Stimulated activated CD8-positive, alpha-beta memory T cell treated with anti-CD3 and anti-CD28 coated beads, Interleukin-7, amount 100 ng/mL, for 48 hours (primary cell): ENCODE measurements at places on chromosomes 16 and 17.

- no peak for DNase-seq
Observed at GRCh38 chr16:84368308-84368996, at the start of gene ATP2C2. Gene ATP2C2 (plus strand): TSS chr16:84368538. CDS start chr16:84368616, 78 bp downstream.

DNA sequence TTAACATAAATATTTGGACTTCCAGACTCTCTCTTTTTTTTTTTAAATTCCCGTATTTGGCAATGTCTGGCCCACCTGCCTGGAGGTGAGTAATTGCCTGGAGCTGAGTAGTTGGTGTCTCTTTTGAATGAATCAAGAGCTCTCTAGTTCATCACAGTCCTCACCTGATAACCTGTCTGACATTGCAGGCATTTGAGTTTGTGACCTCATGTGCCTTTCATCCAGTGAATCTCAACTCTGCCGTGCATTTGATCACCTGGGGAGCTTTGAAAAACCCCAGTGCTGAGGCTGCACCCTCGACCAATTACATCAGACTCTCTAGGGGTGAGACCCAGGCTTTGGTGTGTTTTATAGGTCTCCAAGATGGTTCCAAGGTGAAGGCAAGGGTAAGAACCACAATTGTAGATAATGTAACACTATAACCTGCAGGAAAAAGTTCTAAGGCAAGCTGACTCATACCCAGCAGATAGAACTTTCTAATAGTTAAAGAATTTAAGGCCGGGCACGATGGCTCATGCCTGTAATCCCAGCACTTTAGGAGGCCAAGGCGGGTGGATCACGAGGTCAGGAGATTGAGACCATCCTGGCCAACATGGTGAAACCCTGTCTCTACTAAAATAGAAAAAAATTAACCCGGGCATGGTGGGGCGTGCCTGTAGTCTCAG, 24.5 kb upstream of the HS3ST2 start:
- DNase-seq = no peak

GRCh38 chr17:5297245-5297644, 15.2 kb downstream of the RABEP1 start:
- no peak for DNase-seq

- DNase-seq = no peak
Observed at GRCh38 chr17:74491626-74492025, 25.2 kb downstream of the CD300A start.

DNA sequence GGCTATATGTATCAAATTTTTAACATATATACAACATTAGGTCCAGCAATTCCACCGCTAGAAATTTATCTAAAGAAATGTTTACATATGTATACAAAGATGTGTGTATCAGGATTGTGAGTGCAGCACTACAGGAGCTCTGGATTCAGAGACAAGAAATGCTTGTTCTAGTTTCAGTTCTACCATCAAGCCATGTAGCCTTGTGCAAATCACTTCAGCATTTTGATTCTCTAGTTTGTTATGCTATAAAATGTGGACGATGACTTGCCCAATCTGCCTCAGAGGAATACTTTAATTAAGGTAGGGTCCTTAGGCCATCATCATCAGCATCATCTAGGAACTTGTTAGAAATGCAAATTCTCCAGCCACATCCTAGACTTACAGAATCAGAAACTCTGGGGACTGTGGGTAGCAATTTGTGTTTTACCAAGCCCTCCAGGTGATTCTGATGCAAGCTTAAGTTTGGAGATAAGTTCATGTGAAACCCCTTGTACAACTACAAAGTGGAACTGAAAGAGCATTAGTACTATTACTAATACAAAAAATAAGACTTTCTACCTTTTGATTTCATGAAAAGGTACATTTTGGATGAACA, 131.2 kb upstream of the CORO6 start:
- no peak for DNase-seq

DNA sequence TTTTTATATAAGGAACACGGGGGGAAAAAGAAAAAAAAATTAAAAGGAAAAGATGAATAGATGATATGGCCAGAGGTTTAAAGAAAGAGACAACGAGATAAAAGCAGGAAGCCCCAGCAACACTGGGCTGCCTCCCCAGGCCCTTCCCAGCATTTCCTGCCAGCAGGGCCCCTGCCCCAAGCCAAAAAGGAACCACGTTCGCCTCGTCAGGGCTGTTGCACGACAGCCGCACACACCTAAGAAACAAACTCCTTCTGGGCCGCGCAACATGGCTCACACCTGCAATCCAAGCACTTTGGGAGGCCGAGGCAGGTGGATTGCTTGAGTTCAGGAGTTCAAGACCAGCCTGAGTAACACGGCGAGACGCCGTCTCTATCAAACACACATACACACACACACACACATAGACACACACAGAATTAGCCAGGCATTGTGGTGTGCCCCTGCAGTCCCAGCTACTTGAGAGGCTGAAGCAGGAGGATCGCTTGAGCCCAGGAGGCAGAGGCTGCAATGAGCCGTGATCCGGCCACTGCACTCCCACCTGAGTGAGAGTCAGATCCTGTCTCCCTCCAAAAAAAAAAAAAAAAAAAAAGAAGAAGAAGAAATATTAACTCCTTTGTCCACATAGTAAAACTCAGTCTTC, 83.0 kb downstream of the ANKRD11 start:
- no peak for DNase-seq

DNA sequence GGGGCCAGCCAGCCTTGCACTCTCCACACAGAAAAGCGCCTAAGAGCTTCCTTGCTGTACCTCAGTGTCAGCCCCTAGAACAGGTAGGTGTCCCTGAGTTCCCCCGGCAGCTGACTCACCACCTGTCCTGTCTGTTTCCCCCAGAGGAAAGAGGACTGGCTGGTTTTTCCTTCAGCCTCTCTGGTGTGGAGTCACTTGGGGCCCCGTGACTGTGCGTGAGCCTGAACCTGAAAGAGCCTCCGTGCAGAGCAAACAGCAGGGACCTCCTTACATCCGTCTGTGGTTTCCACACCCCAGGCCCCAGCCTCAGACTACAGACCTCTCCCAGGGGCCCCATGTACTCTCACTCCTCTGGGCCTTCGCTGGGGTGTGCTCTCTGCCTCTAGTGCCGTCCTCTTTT, 87.8 kb downstream of the GNAO1 start:
- DNase-seq = peak; percentile 44

GRCh38 chr17:50375858-50376538, 3.0 kb downstream of the EME1 start:
- DNase-seq = no peak

- no peak for DNase-seq
Observed at GRCh38 chr16:10907757-10908045, 30.7 kb downstream of the CIITA start.

DNA sequence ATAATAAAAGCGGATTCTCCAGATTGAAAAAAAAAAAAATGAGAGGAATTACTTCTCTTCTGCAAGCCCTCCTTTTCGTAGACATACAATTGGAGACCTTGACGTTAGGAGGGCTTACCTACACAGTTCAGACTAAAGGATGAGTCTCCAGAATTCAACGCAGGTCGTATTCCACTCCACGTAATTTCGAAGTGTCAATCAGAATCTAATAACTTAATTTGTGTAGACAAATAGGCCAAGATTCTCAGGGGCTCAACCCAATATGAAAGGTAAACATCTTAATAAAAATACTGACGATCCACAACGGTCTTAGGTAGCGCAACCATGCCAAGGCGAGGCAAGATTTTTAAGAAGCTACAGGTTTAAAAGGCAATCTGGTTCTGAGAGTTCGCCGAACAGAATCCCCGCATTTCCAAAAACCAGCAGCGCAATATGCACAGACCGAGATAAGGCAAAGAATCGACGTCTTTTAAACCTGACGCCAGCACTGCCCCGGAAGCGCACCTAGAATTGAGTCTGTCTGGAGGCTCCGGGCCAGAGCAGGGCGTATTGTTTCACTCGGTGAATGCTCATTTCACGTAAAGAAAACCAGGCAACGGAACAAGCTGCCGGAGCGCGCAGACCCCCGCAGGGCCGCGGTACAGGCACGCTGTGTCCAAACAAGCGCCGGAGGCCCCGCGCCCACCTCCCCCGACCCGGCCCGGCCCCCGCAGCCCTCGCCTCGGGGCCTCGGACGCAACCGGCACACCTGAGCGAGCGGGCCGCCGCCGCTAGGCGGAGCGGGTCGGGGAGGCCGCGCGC, 623 bp downstream of the MBTPS1 start:
- no peak for DNase-seq

DNA sequence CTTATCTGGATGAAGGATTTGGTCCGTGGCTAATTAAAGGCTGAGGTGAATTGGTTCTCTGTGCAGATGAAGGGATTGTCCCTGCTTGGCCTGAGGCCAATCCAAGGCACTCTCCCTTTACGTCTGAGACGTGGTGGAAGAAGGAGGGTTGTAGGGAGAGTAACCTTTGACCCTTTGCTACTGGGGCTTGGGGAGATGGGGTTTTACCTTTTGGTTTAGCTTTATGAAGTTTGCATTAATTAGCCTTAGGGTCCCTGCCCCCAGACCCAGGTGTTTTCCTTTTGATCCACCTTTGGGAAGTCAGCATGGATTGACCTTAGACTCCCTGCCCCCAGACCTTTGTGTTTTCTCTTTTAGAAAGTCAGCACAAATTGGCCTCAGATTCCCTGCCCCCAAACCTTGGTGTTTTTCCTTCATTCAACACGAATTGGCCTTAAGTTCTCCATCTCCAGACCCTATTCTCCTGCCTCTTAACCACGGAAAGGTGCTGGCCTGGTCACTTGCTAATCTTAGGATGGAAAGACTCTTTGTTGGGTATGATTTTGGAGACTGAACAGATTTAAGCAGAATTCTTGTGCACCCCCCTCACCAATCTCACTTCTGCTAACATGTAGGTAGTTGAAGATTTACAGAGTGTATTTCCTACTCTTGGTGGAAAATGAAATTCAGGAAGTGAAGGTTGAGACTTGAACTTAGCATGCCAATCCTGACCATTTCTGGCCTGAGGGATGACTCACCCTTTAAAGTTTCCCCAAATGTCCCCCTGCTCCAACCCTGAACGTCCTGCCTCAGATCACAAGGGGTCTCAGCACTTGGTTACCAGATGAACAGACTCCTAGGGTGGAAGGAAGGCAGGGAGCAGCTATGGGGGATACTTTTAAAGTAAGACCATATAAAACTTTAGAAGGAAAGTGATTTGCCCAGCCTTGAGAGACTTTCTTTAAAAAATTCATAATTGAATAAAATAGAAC, 23.1 kb upstream of the MMD start:
- no peak for DNase-seq

GRCh38 chr16:46582313-46582712, 38.9 kb downstream of the SHCBP1 start:
- no peak for DNase-seq

- DNase-seq = no peak
Observed at GRCh38 chr17:57953219-57953618, 2.0 kb downstream of the CUEDC1 start.

GRCh38 chr17:64091571-64091970, 38.4 kb downstream of the ERN1 start:
- no peak for DNase-seq

GRCh38 chr16:4378161-4378666, 6.6 kb downstream of the VASN start:
- DNase-seq = no peak

- no peak for DNase-seq
Observed at GRCh38 chr16:50917950-50918703, 176.2 kb downstream of the CYLD start.

DNA sequence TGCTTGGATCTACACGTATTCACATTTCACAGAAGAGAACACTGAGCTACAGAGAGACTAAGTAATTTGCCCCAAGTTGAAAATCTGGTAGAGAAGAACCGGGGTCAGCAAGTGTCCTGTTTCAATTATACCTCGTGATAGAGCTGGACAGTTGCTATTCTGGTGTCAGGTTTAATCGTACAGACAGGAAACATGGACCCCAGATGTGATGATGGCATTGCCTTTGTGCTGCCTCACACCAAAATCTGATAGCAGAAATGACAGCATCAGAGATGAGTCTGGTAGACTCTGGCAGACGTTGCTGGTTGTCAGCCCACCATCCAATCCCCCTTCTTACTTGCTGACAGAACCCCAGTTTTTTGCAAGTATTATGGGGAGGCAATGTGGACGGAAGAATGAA, 112.1 kb upstream of the FOXF1 start:
- no peak for DNase-seq

DNA sequence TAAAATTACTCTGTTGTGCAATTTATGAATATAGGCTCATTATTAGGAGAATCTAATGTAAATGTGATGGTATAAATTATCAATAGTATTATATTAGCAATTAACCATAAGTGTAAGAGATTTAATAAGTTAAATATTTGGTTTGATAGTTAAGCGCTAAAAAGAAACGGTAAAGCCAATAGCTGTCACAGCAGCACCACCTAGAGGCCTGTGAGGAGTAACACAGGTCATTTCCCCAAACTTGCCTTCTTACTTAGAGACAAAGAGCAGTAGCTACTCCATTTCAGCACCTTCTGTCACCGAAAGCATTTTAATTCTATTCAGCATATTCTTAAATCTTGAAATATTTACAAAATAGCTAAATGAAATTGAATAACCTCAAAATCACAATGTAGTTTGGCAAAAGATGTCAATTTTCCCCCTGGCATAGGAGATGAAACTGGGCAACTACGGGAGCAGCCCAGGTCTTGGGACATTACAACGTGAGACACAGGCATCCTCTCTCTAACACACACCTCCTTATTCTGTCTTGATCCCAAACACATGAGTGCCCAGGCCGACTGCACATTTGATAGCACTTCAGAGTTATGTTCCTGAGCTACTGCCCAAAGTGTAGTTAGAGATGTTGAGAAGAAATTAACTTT, 14.3 kb upstream of the DYNLRB2 start:
- no peak for DNase-seq

- no peak for DNase-seq
Observed at GRCh38 chr16:70694868-70695218, 9.0 kb upstream of the MTSS2 start.

DNA sequence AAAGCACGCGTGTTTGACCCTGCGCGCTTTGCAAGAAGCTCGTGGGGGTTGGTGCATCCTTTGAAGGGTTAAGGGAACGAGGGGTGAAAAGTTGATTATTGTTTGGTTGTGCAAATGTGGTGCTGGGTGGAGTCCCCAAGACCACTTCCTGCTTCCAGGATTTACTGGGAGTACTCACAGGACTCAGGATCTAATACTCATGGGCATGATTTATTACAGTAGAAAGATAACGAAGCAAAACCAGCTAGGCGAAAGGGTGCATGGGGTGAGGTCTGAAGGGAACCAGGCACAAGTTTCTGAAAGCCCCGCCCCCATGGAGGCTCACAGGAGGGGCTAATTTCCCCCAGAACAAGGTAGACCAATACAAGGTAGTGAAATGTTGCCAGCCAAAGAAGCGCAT, 58.8 kb downstream of the RPTOR start:
- no peak for DNase-seq

- DNase-seq = no peak
Observed at GRCh38 chr17:82664701-82665182, 16.5 kb upstream of the WDR45B start.

DNA sequence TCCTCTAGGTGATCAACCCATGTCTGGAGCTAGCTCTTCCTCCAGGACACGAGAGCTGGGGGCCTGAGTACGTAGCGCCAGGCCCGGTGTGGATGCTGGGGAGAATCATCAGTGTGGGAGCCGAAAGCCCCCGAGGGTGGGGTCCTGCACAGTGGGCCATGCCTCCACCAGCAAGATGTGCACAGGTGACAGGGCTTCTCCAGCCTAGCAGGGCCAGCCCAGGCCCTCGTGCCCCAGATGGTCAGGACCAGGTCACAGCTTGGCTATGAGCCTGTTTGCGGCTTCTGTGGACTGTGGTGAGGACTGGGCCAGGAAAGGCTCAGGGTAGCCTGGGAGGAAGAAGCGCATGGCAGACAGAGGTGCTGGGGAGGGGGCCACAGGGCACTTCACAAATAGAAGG, 7.8 kb downstream of the MPG start:
- DNase-seq = no peak
